NCI-H1436 (cell line): ENCODE measurements at places on chromosomes 4 and X.

GRCh38 chr4:108072300-108072699 is 82.6 kb downstream of the HADH start:
- peak; percentile 49 for DNase-seq

- no peak for DNase-seq
These were observed 4.3 kb downstream of the WDR44 start for GRCh38 chrX:118350221-118350620.

DNA sequence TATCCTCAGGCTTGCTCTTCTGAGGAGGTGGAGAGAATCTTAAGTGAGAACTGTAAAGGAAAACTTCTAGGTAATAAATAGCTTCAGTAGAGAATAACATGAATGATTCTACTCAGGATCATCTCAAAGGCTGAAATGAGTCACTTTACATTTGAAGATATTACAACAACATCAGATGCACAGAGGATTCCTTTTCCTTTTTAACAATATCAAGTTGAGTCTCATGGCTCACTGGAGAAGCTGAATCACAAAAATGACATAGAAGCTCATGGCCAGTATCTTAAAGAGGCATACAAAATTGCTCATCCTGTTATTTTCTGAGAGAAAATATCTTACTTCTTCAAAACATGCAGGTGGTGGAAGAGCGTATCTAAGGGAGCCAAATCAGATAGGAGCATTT is 72.5 kb upstream of the EMCN start:
- DNase-seq = no peak

DNA sequence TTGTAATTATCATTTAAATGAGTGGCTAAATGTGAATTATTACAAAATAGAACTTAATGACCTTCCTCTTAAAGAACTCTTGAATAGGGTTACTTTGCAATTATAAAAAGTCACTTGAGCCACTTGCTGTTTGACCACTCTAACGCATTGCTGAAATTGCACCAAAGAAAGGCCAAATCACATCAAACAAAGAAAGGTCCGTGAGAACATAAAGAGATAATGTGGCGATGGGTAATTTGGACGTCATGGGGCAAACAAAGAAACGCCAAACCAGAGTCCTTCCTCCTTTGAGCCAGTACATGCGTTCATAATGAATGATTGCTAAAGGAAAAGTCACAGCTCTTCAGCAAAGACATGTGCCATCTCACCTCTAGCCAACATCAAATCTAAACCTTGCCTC is 229.8 kb upstream of the STS start:
- no peak for DNase-seq

DNA sequence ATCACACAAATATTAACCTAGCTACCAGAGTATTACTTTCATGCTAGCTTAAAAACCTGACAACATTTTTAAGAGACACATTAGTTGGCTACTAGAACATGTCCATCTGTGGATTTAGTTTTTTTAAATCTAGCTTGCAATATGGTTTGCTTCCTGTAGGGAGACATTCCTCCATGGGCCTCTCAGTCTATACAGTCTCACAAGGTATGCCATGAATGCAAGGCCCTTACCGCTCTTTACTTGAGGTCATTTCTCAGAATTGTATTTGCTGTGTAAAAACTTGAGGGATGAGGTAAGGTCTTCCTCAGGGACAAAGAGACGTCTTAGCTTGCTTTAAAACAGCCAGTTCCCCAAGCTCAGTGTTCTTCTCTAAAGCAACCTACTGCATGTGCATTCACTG is 26.9 kb downstream of the UBA6 start:
- DNase-seq = no peak

DNA sequence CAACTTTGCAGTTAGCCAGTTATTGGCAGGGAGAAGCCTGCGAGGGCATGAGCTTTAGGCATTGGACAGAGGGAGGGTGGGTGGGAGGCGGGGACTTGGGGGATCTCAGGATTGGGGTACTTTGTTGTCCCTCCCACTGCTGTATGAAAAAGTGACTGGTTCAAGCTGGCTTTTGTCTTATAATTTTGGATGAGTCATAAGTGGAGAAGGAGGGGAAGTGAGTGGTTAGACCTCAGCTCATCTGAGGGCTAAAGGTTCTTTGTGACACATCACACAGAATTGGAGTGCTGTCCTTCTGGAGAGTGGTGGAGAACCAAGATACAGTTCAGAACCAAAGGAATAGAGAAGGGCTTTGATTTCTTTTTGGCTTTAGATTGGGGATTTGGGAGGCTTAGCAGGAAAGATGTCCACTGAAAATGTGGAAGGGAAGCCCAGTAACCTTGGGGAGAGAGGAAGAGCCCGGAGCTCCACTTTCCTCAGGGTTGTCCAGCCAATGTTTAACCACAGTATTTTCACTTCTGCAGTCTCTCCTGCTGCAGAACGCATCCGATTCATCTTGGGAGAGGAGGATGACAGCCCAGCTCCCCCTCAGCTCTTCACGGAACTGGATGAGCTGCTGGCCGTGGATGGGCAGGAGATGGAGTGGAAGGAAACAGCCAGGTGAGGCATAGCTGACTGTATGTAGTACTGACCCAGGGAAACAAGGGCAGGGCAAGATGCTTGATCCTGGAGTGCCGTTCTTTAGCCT is at the start of gene SLC4A4:
SLC4A4 (plus strand) TSS at position 175 of the 748 bp plus-strand sequence.
- DNase-seq = no peak

DNA sequence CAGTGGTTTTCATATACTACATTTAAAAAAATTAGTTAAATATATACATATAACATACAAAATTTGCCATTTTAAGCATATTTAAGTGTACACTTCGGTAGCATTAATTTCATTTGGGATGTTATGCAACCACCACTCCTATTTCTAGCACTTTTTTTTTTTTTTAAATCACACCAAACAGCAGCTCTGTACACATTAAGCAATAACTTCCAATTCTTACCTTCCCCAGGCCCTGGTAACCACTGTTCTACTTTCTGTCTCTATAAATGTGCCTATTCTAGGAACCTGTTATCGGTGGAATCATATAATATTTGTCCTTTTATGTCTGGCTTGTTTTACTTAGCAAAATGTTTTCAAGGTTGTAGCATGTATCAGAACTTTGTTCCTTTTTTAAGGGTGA is 39.1 kb downstream of the TMEM164 start:
- no peak for DNase-seq

DNA sequence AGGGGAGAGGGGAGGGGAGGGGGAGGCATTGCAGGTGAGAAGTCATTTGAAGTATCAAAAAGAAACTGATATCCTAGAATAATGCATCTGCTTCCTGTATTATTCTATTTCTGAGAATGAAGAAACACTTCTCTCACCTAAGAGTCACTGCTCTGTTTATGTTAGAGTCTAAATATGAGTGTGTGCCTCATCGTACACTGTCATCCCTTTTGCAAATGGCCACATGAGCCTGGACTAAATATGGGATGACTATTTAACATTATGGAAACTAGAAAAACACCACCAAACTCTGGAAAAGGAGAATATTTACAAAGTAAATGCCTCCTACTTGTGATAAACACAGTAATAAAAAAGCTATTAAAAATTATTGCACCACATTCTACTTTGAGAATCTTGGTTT is 146.4 kb upstream of the NOCT start:
- no peak for DNase-seq

DNA sequence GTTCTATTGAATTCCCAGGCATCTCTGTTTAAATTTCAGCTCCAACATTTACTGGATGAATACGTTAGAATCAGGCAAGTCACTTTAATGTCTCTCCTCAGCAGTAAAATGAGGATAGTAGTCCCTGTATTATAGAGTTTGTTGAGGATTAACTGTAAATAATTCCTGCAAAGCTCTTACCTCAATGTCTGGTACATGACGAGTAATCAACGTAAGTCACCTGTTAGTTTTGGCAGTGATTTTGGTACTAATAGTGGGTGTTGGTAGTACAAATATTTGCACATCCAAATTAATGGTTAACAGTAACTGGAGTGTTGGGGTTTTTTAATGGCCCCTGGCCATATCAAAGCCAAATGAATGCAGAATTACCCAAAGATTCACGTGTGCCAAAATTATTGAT is 189.8 kb upstream of the GALNT7 start:
- no peak for DNase-seq

DNA sequence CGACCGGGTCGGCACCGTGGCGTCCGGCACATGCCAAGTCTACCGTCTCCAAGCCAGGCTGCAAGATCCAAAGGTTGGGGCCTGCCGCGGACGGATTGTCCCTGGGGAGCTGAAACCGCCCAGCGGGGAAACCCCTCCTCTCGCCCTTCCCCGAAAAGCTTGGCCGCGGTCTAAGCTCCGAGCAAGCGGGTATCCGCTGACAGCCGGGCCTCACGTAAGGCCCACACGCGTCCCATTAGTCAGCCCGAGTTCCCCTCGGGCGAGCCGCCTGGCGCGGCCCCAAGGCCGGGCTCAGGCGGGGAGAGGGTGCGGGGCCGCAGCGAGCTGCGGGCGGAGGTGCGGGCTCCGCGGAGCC is 6.8 kb upstream of the BCOR start:
- DNase-seq = no peak

DNA sequence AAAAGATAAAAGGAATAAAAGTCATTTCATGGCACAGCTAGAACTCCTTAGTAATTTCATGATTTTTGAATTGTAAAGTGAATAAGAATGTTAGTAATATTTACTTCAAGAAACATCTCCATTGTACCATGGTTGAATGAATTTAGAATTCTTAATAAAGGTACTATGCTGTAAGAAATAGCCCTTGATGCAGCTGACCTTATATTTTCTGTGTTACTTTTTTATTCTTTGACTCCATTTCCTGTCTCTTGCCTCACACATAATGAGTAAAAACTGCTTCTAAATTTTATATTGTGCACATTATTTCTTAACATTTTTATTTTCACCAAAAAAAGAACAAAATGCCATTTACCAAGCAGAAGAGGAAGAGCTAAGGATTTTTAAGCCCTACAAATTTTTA is 81.9 kb upstream of the PDHA2 start:
- no peak for DNase-seq

GRCh38 chrX:30308263-30309138 is 689 bp downstream of the NR0B1 start:
- no peak for DNase-seq

GRCh38 chrX:113868711-113869110 is 715.2 kb upstream of the HTR2C start:
- no peak for DNase-seq

DNA sequence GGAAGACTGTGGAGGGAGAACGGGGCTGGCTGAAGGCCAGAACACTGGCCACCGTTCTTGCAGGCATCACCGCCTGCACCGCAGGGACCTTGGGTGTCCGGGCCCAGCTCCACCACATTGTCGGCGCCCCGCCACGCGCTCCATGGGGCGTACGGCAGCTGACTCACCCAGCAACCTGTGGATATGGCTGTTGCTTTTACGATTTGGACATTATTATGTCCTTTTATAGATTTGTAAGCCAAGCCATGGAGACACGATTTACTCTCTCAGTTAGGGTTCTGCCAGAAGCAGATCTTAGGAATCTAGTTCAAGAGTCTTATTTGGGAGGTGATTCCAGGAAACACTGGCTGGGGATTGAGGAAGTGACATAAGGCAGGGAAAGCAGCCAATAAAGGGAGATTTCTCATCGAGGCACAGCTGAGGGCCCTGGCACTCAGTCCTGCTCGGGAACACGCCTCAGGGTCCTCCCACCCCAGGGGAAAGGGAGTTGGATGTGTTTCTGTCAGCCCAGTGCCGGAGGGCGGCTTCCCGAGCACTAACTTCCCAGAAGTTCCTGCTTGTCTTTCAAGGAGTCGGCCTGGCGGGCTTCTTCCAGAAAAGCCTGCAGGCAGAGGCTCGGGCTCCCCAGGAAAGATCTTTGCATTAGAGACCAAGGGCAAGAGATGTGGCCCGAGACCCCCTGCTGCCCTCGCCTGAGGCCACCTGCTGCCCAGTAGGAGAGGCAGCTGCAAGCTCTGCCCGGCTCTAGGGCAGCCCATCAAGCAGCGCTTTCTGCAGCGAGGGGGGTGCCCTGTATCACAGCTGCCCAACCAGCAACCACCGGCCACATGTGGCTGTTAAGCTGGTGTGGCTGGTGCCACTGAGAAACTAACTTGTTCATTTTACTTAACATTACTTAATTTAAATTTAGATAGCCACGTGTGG is 52.9 kb downstream of the CRMP1 start:
- no peak for DNase-seq

- DNase-seq = no peak
These were observed 1.9 kb downstream of the SOWAHD start for GRCh38 chrX:119760026-119760877.

- no peak for DNase-seq
These were observed 21.9 kb downstream of the INTS12 start for GRCh38 chr4:105686571-105686970.
